ENCODE measurements at places on chromosomes 11 and 22.

DNA sequence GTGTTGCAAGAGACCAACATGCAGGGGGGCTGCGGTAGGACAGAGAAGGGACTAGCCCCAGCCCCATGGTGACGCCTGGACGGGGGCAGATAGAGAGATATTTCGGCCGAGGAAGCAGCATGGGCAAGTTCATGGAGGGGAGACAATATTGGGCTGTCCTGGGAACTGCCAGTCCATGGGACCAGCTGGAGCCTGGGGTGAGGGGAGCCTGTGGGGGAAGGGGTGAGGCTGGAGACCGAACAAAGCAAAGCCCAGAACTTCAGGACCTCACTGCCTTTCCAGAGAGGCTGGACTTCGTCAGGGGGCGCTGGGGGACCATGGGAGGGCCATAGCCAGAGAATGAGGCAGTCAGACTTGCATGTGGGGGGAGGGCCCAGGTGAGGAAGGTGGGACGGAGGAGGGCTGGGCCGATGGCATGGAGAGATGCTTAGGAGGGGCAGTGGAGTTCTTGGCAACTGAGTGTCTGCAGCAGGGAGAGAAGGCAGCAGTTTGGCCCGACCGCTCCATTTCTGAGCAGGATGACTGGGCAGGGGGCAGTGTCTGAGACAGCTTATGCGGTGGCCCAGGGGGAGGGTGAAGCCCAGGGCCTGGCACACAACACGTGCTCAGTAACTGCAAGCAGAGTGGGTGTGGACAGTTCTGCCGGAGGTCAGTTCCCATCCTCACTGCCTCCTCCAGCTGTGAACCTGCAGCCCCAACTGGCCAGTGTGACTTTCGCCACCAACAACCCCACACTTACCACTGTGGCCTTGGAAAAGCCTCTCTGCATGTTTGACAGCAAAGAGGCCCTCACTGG lies 712 bp downstream of the UPK3A start:
- DNase-seq, result no peak

- no peak for DNase-seq
Measured at GRCh38 chr22:27668828-27669797, 132.4 kb downstream of the MN1 start.

DNA sequence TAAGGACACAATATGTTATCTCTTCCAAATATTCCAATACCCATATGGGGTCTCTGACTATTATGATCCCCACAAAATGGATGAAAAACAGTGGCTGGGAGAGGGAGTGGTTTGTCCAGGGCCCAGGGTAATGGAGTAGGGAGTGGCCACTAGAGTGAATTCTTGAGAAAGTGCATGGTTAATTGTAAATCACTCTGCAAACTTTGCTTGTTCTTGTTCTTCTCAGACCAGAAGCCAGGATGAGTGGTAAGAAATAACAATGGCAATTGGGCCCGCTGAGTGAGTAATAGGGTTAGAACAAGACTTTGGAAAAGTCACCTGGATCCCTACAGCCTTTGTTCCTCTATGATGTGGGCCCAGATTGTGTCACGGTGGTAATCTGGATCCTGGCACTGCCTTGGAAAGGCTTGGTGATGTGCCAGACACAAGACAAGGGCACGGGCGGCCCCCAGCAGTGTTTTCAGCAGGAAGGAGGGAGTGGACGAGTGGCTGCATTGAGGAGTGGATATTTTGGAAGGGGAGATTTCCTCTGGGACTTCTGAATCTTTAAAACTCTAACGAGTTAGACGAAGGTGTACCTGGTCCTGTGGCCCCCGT lies 18.2 kb upstream of the KIRREL3 start:
- no peak for DNase-seq

GRCh38 chr11:127485541-127485940 lies 485.0 kb upstream of the KIRREL3 start:
- DNase-seq, result no peak

DNA sequence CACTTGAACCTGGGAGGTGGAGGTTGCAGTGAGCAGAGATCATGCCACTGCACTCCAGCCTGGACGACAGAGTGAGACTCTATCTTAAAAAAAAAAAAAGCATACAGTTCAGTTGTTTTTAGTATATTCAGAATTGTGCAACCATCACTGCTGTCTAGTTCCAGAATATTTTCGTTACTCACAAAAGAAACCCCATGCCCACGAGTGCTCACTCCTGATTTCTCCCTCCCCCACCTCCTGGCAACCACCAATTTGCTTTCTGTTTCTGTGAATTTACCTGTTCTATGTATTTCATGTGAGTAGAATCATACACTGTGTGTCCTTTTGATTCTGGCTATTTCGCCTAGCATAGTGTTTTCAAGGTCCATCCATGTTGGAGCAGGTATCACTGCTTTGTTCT lies 24.8 kb downstream of the PTPRJ start:
- no peak for DNase-seq

GRCh38 chr11:34680206-34680605 lies 59.3 kb downstream of the EHF start:
- no peak for DNase-seq

- DNase-seq, result no peak
Measured at GRCh38 chr22:45270095-45271020, 14.4 kb upstream of the UPK3A start.

All from fibroblast of skin of left biceps (primary cell).